Stimulated activated CD4-positive, alpha-beta T cell treated with anti-CD3 and anti-CD28 coated beads, Interleukin-2, amount 100 ng/mL, for 4 hours (primary cell): ENCODE measurements at places on chromosomes 12 and 14.

- no peak for DNase-seq
Observed at GRCh38 chr14:85415015-85415712, 114.8 kb upstream of the FLRT2 start.

DNA sequence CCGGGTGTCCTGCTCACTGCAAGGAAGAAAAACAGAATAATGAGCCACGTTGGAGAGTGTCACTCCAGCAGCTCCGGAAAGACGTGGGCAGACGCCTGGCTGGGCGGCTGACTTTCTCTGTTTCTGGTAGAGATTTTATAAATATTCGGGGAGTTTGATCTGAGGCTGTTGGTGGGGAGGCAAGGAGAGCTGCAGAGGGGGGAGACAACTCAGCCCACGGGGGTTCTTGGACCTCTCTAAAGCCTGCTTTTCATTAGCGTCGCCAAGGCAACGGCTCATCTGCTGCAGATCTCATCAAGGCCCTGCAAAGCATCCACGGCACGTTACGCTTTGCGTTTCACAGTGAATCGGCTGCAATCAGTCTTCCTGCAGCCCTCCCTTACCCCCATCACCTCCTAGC lies 207.2 kb downstream of the ZFP36L1 start:
- no peak for DNase-seq

DNA sequence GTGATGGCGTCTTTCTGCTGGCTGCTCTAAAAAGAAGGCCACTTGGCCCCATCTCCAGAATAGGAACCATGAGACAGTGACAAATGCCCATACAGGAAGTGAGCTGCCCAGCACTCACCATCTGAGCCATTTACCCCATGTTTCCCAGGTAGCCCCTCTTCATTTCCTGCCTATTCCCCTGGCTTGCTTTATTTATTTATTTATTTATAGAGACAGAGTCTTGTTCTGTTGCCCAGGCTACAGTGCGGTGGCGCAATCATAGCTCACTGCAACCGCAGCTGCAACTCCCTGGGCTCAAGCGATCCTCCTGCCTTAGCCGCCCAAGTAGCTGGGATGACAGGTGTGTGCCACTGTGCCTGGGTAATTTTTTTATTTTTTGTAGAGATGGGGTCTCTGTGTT lies 71.2 kb downstream of the RIN3 start:
- DNase-seq, result no peak

DNA sequence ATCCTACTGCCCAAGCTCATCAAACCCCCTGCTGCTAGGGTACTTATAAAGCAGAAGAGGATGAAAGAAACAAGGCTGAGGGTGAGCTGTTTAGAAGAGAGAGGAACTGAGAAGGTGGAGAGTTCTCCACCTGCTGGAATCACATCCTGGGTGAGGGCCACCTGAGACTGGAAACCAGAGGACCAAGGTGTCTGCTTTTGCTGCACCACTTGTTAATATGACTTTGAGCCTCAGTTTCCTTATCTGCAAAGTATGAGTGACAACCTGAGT lies 203.2 kb upstream of the SSTR1 start:
- DNase-seq, result no peak

DNA sequence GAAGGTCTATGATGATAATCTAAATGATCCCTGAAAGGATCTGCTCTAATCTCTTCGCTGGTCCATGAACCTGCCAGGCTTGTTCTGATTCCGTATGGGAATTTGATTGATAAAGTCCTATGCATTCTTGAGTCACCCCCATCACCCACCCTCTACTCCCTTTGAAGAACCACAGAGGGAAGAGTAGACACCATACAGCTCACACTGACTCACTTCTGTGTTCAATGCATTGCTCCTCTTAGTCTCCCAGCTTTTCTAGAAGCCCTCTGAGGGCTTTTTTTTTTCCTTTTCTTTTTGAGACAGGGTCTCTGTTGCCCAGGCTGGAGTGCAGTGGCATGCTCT lies 18.5 kb upstream of the GPRC5A start:
- no peak for DNase-seq

DNA sequence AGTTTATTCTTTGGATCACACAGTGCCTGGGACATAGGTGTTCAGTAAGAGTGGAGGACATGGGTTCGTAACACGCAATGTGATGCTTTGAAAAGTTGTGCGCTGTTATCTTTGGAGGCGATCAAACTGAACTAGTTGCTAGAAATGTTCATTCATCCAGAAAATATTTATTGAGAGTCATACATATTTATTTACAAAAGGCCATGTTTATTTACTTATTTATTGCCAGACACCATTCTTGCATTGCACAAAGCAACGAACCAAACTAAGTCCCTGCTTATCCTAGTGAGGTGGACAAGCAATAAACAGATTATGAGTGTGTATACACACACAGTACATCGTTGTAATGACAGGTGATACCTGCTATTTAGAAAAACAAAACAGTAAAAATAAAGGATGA lies 12.6 kb downstream of the BHLHE41 start:
- DNase-seq, result no peak

- DNase-seq, result no peak
Observed at GRCh38 chr12:24906141-24906540, 42.8 kb downstream of the BCAT1 start.

- DNase-seq, result no peak
Observed at GRCh38 chr12:113698510-113698858, 226.8 kb upstream of the LHX5 start.

DNA sequence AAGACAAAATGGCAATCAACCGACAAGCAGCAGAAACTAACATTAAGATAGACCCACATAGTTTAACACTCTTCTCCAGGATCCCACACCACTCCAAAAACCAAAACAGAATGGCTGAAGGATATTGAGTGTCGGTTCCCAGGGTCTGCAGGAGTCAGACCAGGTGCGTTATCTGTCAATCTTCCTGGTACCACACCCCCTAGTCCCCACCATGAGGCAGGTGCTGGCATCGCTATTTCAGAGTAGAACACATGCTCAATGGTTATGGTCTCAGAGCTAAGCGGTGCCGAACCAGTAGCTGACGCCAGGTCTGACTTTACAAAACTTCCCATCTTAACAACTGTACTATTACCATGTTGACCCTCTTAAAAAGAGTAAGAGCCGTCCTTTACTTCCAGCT lies 10.2 kb downstream of the STX2 start:
- DNase-seq, result no peak

- DNase-seq, result no peak
Observed at GRCh38 chr12:128690641-128691040, 133.1 kb downstream of the SLC15A4 start.

GRCh38 chr14:68986225-68986624 lies 7.1 kb upstream of the ACTN1 start:
- DNase-seq, result no peak

GRCh38 chr12:94733727-94734126 lies 83.4 kb upstream of the TMCC3 start:
- DNase-seq, result no peak

- DNase-seq, result no peak
Observed at GRCh38 chr14:76964695-76965094, 63.8 kb downstream of the IRF2BPL start.

GRCh38 chr14:23627961-23628360 lies 8.2 kb upstream of the DHRS2 start:
- DNase-seq, result no peak

- DNase-seq, result peak; percentile 67
Observed at GRCh38 chr12:6461401-6462233, 8.9 kb downstream of the VAMP1 start.

GRCh38 chr12:85564786-85565185 lies 271.4 kb downstream of the RASSF9 start:
- no peak for DNase-seq

GRCh38 chr12:3753544-3754284 lies 805 bp upstream of the CRACR2A start:
- DNase-seq, result no peak

DNA sequence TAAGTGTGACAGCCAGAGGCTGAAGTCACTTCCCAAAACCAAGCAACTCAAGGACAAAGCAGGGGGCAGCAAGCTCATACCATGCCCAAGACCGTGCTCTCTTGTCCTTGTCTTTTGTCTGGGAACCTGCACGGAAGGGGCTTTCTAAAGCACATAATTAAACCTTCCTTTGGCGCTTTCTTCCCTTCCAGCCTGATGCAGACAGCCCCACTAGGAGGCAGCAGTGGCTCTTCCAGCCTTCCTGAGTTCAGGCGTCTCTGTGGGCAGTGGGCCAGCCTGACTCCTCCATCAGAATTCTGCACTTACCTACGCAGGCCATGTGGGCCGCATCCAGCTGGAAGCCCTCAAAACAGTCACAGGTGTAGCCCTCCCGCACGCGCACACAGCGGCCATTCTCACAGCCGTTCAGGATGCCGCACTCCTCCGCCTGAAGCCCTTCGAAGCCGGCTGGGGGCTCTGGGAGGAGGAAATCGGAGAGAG lies 7.6 kb downstream of the ISCA2 start:
- no peak for DNase-seq

DNA sequence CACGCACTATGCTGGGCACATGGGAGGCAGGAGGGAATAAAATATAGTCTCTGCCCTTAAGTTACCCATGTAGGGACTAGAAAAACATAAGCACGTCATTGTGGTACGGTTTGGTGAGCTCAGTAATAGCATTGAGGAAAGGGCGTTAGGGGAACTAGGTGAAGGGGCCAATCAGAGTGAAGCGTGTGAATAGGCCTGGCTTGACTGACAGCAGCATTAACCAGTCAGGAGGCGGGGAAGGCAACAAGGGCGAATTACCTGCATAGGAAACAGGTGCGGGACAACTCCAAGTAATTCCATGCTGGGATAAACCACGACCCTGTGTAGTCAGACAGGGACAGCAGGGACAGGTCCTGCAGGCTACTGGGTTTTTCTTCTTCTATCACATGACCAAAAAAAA lies 107.7 kb downstream of the UNC79 start:
- no peak for DNase-seq

- no peak for DNase-seq
Observed at GRCh38 chr14:53851394-53852090, 105.1 kb downstream of the BMP4 start.

GRCh38 chr14:41606532-41607303 lies at the start of gene LRFN5:
LRFN5 (plus strand) TSS chr14:41606876.
- no peak for DNase-seq

DNA sequence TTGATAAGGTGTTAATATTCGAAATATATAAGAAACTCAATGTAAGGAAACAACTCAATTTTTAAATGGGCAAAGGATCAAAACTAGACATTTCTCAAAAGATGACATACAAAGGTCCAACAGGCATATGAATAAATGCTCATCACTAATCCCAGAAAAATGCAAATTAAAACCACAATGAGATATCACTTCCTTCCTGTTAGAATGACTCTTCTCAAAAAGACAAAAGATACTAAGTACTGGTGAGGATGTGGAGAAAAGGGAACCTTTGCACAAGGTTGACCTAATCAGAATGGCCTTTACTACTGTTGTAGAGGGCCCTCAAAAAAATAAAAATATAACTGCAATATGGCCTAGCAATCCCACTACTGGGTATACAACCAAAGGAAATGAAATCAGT lies 383.4 kb downstream of the KCNH5 start:
- no peak for DNase-seq

- DNase-seq, result no peak
Observed at GRCh38 chr14:74402401-74403251, 23.4 kb downstream of the SYNDIG1L start.

- no peak for DNase-seq
Observed at GRCh38 chr12:7629465-7629864, 36.2 kb downstream of the APOBEC1 start.

- DNase-seq, result no peak
Observed at GRCh38 chr12:50825372-50825838, 17.3 kb upstream of the TMPRSS12 start.

- no peak for DNase-seq
Observed at GRCh38 chr14:64053694-64054669, 201.2 kb downstream of the SYNE2 start.

DNA sequence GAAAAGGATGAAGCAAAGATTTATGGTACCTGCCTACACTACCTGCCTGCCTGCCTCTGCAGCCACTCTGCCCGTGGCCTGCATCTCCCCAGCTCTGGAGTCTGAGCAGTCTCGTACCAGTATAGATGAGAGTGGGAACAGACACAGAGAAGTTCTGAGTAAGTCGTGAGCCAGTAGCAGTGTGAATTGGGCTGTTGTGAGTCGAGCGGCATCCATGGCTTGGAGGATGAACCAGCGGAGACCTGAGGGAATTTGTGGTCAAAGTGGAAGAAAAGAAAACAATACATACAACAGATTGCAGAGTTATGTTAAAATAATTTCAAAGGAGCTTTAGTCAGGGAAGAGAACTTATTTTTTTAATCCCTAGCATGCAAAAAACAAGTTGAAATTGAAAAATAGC lies 25.3 kb downstream of the C2CD5 start:
- DNase-seq, result no peak

DNA sequence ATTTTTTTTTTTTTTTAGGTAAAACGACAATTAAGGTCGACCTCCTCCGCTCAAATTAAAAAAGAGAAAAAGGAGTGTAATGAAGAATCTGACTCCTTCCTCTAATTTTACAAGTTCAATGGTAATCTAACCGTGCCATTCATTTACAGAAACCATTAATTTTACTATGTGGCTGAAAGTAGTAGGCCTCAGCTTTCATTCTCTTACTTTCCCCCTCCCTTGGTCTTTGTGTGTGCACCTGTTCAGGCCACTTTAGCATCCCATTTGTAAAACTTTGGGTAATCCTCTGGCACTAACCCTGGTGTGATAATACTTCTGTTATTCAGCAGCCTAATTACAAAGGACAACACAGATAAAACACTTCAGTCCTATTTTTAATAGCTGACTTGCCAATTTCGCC lies 128.1 kb downstream of the ASCL1 start:
- DNase-seq, result no peak

DNA sequence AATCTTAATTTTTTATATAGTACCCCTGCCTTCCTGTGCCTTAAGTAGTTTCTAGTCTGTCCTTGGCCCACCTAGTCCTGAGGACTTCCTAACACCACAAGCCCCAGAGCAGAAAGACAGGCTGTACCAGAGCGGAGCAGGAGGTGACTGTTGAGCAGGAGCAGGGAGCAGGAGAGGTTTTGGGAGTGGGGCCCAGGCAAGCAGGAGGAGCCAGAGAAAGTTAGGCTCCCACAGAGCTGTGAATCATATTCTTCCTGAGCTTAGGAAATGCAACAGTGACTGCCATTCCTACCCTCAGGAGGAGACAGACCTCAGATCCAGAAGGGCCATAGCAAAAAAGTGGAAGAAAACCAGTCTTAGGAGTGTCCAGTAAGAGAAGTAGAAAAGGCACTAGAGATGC lies 28.3 kb upstream of the COL2A1 start:
- DNase-seq, result no peak

DNA sequence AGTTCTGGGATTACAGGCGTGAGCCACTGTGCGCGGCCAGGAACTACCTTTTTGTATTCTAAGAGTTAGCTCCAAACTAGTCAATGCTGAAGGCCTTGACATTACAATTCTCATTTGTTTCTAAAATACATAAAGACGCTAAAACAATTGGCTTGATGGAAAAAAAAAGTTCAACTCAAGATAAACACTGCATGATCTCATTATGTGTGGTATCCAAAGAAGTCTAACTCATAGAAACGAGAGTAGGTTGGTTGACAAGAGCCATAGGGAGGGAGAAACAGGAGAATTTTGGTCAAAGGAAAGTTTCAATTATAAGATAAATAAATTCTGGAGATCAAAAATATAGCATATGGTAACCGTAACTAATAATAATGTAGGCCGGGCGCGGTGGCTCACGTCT lies 20.0 kb upstream of the RNF34 start:
- DNase-seq, result no peak

- no peak for DNase-seq
Observed at GRCh38 chr12:62642486-62642885, 175.9 kb downstream of the MON2 start.
